ENCODE measurements at places on chromosomes 6 and 20. TPM values are rescaled to one million over a fixed set of nuclear protein-coding genes. Genes with fewer than 3 reads are reported as not detected.
A peak's percentile ranks its signal among the peaks of the same experiment; 100 is the strongest.

RRAGD gene
- total RNA-seq, result 0.18 TPM

FAM83B gene
- 15.6 TPM for total RNA-seq

FITM2 gene
- 6.1 TPM for total RNA-seq

NKAIN2 gene
- not detected for total RNA-seq

ARHGAP18 gene
- 15.0 TPM for total RNA-seq

OR2J3 gene
- not detected for total RNA-seq

RTF2 gene
- total RNA-seq, result 108 TPM

EPPIN gene
- total RNA-seq, result not detected

AARS2 gene
- 12.5 TPM for total RNA-seq

ABHD16B gene
- total RNA-seq, result not detected

PRR3 gene
- total RNA-seq, result 16.9 TPM

DNA sequence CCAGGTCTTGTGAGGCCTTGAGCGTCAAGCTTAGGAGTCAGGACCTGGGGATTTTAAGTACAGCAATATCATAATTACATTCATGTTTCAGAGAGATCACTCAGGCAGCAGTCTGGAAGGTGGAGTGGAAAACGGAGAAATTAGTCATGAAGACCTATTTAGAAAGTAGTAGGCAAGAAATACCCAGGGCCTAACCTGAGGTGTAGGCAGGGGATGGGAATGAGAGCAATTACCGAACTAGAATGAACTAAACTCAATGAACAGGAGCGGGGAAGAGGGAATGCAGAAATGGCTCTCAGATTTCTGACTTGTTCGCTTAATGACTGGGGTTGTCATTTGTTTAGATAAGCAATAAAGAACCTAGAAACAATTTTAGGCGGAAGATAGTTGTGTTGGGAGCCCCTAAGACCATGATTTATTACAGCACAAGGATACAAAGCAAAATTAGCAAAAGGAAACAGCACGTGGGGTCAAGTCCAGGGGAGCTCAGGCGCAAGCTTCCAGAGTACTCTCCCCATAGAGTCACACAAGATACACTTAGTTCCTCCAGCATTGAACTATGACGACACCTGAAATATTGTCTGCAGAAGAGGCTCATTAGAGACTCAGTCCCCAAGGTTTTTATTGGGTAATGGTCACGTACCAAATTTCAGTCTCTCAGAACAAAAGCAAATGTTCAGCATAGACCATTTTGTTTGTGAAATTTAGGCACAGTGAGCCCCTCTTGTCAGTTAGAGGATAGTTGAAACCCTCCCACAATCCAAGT lies 178.8 kb upstream of the AKAP12 start:
- no peak for DNase-seq

GRCh38 chr6:87706187-87706966 lies 4.3 kb upstream of the AKIRIN2 start:
- DNase-seq, result peak; percentile 57

GRCh38 chr6:89323511-89323971 lies 8.4 kb upstream of the GABRR2 start:
- no peak for DNase-seq

- DNase-seq, result no peak
Observed at GRCh38 chr6:30258204-30258603, 45.0 kb upstream of the TRIM26 start.

GRCh38 chr6:26420688-26421171 lies 18.7 kb downstream of the BTN3A1 start:
- no peak for DNase-seq

DNA sequence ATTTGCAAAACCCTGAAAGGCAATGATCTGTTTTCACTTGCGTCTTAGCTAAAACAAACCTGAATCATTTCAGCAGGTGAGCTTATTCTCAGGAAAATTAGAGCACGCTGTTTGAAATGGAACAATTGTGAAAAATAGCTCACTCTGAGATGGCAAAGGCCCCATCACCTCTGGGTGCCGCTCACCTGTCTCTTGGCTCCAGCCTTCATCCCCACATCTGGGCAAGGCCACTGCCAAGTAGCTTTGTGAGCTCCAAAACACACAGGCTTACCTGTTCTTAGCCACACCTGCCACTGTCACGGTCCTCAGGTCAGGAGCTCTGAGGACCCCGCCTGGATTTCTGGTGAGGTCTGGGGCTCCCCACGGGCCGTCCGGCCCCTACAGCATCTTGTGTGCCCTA lies 66.7 kb downstream of the SMOC2 start:
- no peak for DNase-seq

DNA sequence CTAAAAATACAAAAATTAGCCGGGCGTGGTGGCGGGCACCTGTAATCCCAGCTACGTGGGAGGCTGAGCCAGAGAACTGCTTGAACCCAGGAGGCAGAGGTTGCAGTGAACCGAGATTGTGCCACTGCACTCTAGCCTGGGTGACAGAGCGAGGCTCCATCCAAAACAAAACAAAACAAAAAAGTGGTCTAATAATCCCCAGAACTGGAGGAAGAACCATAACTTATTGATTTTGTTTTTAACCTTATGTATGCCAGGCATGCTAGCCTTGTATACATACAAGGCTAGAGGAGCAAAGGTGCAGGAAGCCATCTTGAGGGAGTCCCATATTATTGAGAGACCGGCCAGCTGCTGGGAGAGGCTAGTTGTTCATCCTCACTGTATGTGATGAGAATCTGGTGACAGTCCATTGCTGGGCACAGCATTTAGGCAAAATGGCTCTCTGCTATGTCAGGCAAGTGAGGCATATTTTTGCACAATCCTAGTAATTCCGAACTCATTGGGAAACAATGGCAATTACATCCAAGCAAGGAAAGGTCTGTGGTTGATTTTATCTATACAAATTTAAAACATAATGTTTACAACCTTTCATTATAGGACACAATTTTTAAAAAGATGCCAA lies 18.0 kb downstream of the HFE start:
- no peak for DNase-seq

GRCh38 chr20:61448386-61448785 lies 196.3 kb downstream of the CDH4 start:
- DNase-seq, result no peak

- no peak for DNase-seq
Observed at GRCh38 chr6:108441141-108441540, 119.6 kb upstream of the FOXO3 start.

DNA sequence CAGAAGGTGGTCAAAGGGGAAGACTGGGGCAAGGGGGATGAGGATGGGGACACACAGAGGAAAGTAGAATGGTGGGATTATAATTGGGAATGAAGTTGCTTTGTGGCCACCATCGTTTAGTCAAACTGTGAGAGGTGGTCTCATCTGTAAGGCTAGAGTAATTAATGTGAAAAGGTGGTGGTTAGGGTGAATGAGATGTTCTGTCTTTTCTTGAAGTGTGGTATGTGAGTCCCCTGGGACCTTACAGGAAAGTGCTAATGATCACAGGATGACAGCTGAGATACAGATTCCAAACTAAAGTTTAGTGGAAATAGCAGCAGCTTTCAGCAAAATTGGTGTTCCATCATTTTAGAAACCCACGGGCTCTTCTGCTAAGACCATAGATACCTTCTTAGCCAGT lies 10.7 kb downstream of the ZFAND3 start:
- no peak for DNase-seq

DNA sequence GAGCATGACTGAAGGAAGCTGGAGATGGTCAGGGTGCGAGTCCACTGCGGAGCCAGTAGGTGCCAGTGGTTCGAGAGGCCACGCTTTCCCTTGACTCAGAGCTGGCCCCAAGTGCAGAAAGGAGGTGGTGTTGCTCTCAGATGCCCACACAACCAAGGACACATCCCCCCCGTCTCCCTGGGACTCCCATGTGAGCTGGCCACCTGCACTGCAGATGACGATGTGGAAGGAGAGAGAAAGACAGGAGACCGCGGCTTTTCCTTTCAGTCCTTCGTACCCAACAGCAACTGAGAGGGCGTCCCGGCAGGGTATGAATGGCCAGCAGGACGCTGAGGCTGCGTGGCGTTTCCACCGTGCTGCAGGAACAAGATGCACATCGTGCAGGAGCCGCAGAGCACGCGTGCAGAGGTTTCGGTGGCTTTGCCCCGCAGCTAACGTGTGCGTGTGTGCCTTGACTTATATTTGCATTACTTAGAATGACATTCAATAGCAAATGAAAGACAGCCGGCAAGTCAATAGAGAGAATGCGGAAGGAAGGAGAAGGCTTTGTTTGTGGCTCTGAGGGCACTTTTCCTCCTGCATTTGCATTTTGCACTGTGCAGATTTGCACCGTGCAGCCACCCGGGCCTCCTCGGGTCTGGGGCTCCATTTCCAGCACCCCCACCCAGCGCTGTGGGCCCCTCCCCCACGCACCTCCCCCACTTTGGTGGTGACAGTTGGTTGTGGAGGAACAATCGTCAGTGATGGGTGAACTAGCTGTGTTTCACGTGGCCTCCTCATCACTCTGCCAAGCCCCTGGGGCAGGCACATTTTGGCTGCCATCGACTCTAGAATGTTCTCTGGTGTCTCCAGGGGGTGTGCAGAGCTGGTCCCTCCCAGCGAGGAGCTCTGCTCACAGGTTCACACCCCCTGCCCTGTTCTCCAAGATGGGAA lies 26.4 kb upstream of the BHLHE23 start:
- DNase-seq, result no peak

DNA sequence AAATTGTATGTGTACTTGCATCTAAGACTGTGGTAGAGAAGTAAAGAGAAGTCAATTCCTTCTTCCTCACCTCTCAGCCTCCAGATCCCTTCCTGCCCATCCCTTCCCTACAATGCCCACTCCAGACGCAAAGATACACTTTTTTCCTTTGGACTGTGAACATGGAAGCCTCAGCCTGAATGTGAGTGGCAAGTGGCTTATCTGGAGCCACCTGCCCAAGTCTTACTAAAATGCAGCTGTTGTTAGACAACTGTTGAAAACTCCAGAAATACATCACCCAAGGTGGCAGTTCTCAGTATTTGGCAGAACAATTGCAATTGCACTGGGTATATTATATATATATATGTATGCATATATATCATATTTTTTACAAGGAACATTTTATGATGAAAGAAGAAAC lies 7.5 kb downstream of the VGLL2 start:
- no peak for DNase-seq

DNA sequence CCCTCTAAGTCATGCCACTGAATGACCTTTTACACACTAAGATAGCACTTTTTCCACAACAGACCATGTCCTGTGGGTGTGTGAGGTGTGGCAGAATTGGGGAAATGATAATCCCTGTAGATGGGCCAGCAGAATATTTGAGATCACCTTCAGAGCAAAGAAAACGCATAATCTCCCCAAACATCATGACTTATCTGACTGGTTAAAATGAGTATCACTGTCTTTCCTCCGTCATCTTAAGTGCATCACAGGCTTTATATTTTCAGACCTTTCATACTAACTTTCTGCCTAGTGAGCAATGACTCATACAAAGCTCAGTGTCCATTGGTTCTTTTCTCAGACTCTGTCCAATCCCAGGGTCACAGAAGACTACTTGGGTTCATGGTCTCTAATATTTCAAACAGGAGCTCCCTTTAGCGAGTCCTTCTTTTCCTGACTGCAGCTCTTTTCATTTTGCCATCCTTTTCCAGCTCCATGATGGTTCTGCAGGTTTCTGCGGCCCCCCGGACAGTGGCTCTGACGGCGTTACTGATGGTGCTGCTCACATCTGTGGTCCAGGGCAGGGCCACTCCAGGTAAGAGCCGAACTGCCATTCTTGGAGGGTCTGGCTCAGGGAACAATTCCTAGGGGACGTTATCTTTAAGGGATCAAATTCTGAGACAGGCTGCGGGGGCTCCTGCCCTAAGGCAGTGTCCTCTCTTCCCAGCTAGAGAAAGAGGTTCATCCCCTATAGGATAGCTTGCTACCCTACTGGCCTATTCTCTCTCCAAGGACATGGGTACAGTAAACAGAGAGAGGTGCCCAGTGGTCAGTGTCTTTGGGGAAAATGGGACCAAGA lies at the start of gene HLA-DPB1:
Gene HLA-DPB1 (plus strand): TSS at position 423 of the 838 bp plus-strand sequence. CDS start 52 bp downstream, at position 475.
- DNase-seq, result no peak

DNA sequence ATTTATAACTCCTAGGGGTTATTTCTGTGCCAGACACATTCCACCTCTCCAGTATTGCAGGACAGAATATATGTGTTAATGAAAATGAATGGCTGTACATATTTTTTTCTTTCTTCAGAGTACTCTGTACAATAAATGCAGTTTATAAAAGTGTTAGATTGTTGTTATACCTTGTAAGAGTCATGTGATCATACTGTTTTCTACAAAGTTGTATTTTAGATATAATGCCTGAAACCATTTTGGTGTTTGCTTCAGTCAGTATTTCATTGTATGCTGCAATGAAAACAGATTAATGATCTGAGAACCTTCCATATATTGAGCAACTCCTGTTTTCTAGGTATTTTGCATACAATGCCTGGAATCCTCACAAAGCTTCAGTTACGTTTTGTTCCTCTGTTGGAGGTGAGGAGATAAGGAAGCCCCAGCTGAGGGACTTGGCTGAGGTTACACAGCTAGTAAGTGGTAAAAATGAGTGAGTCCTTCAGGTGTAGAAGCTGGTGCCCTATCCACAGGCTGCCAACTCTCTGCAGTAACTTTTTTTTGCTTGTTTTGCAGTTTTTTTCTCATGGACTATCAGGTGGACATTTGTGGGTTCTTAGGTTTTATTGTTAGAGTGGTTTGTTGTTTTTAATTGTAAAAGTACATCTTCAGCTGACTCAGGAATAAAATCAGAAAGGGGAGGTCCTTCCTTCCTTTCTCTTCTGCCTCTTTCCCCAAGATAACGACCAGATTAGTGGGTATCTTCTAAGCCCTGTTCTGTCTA lies 11.6 kb downstream of the PDCD2 start:
- no peak for DNase-seq

GRCh38 chr6:43636308-43636659 lies 644 bp downstream of the MAD2L1BP start:
- DNase-seq, result no peak

GRCh38 chr6:1923449-1923848 lies 313.7 kb downstream of the FOXC1 start:
- no peak for DNase-seq

- DNase-seq, result no peak
Observed at GRCh38 chr20:3930265-3931206, 41.3 kb downstream of the PANK2 start.

- DNase-seq, result no peak
Observed at GRCh38 chr6:124123617-124124209, 320.0 kb downstream of the NKAIN2 start.

GRCh38 chr6:143007646-143008045 lies 53.0 kb upstream of the AIG1 start:
- DNase-seq, result no peak

DNA sequence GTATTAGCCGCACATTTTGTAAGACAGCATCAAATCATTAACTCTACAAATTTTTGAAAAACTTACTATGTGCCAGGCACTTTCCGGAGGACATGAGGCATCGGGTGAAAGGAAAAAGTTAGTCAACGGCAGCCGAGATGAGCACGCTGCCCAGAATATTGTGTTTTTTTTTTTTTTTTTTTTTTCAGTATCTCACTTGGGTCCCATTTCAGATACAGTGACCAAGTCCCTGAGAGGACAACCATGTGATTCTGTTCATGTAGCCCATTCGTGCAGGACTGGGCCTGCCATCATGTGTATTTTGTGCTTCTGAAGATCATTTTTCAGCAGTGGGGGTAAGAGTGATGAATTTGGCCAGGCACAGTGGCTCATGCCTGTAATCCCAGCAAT lies 1.3 kb downstream of the SLA2 start:
- no peak for DNase-seq

GRCh38 chr6:54716877-54717276 lies 129.7 kb upstream of the FAM83B start:
- DNase-seq, result no peak

- peak; percentile 72 for DNase-seq
Observed at GRCh38 chr6:37099442-37099841, 70.5 kb upstream of the PIM1 start.

All from PC-9 (cell line).